ENCODE measurements at places on chromosomes 11 and 22. TPM values are rescaled to one million over a fixed set of nuclear protein-coding genes. Genes with fewer than 3 reads are reported as not detected.
A peak's percentile ranks its signal among the peaks of the same experiment; 100 is the strongest.

DNA sequence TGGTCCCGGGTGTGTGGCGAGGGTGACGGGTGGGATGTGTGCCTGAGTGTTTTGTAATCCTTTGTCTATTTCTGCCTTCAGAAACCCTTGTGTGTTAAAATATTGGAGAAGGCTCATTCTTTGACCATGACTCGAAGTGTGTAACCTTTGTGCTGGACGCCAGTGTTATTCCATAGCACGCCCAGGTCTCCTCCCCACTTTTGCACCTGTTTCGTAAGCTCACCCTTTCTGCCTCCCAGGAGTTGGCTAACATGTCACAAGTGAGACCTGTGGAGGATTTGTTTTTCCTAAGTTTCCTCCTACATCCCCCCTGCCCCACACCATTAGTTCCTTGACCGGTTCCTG is 382 bp downstream of the C11orf54 start:
- DNase-seq = no peak

GRCh38 chr11:2811206-2812091 is 74.1 kb downstream of the CDKN1C start:
- DNase-seq = no peak

GRCh38 chr22:39688186-39688785 is 117.7 kb downstream of the CACNA1I start:
- DNase-seq = no peak

DNA sequence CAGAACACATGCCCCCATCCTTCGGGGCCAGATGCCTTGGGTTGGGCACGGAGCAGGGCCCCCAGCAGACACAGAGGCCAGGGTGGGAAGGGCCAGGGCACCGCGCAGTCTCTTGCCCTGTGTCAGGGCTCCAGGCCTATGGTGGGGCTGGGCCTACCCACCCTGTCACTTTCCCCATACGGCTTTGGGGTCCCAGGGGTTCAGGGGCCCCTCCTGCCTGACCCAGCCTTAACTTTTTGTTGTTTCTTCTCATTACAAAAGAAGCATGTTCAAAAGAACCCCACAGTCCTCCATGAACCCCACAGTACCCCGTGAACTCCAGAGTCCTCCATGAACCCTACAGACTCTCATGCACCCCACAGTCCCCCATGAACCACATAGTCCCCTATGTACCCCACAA is 33.0 kb upstream of the CCDC188 start:
- no peak for DNase-seq

GRCh38 chr11:111409915-111410314 is 30.8 kb upstream of the POU2AF1 start:
- DNase-seq = no peak

- DNase-seq = no peak
Measured at GRCh38 chr22:26229910-26230309, 60.6 kb downstream of the SEZ6L start.

- no peak for DNase-seq
Measured at GRCh38 chr11:44630511-44631210, 65.2 kb downstream of the CD82 start.

DNA sequence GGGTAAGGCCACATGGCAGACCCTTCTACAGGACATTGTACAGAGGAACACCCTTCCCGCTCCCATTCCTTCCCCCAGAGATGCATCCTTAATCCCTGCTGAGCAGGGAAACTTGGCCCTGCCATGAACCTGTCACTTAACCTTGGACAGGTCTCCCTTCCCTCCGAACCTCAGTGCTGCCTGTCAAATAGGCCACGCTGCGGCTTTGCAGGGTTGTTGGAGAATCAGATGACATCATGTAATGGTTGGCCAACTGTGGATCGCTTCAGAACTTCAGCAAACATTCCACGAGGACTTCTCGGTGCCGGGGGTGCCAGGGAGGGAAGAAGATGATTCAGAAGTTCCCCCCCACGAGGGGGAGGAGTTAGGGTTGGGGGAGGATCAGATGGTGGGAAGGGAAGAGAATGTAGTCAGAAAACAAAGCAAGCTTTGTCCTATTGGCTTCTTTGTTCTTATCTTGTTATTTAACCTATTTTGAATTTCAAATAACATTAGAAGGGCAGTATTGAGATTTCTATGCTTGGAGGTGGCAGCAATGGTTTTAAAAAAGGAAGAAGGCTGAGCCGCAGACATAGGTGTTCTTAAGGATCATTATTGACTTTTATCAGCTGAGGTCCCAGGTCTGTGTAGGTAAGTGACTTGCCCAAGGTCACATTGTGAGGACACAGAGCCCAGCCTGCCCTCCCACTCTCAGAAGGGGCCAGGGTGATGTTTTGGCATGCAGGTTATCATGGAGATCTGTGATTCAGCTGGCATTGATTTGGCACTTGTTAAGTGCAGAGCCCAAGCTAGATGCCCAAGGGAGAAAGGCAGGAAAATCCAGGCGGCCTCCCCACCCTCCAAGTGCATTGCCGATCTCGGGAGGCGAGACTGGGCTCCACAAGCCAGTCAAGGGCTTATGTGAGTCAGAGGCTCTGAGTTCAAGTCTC is 3.1 kb downstream of the CDC42EP1 start:
- DNase-seq = no peak

- no peak for DNase-seq
Measured at GRCh38 chr11:134682577-134682976, 270.5 kb upstream of the B3GAT1 start.

GRCh38 chr22:39170825-39171622 is 18.5 kb upstream of the CBX7 start:
- peak; percentile 96 for DNase-seq

DNA sequence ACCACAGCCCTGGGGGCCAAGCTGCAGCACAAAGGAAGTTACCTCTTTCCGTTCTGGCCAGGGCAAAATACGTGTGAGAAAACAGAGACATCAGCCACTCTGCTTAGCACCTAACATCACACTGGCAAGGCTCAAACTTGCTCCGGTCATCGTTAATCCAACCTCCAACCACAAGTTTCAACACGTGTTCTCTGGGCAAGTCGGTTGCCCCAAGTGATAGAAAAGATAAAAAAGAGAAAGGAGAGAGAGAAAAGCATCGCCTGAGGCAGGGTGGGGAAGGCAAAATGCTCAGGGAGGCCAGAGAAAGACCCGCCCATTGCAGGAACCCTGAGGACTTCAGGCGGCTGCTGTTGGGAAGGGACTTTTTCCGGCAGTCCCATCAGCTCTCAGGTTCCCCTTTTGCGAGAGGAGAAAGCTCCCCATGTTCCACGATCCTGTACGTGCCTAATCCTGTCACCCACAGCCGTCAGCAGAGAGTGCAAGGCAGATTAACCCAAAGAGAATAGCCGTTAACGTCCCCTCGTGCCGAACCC is 18.5 kb upstream of the B4GALNT4 start:
- no peak for DNase-seq

GRCh38 chr11:27514558-27514957 is 8.0 kb upstream of the LIN7C start:
- DNase-seq = no peak

- DNase-seq = no peak
Measured at GRCh38 chr11:61657566-61658290, 22.5 kb upstream of the DAGLA start.

DNA sequence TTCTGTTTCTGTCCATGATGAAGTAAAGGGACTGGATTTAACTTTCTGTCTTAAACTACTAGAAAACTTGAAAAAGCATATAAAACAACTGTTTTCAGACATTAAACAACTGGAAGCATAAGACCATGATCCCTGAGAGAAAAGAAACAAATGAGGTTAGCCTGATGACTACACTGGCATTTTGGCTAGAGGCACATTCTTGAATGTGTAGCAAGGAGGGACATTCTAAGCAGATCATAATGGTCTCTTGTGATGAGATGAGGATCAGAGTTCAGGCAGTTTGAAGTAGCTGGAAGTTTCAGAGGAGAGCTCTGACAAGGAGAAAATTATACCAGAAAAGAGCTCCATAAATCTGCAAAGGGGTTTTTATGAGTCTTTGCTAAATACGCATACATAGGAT is 75.4 kb downstream of the AASDHPPT start:
- no peak for DNase-seq

DNA sequence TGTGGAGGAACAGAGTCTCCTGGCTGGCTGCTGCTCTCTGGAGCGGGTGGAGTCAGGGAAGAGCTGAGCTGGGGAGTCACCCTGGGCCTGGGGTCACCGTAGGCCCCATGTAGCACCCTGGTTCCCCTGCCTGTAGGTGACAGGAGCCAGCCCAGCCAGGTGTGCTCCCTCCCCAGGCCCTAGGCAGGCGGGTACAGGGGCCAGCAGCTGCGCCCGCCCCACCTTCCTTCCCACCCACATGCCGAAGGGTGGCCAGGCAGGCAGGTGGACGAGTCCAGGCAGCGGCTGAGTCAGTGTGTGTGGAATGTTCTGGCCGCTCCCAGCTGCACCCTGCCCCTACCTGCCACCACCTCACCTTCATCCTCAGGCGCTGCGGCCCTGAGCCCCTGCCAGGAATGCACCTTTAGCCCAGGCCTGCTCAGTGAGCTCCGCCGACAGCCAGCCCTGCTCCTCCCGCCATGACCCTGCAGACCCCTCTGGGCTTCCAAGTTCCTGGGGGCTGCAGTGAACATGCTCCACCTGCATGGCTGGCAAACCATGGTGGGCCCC is 654 bp upstream of the SYT8 start:
- no peak for DNase-seq

DNA sequence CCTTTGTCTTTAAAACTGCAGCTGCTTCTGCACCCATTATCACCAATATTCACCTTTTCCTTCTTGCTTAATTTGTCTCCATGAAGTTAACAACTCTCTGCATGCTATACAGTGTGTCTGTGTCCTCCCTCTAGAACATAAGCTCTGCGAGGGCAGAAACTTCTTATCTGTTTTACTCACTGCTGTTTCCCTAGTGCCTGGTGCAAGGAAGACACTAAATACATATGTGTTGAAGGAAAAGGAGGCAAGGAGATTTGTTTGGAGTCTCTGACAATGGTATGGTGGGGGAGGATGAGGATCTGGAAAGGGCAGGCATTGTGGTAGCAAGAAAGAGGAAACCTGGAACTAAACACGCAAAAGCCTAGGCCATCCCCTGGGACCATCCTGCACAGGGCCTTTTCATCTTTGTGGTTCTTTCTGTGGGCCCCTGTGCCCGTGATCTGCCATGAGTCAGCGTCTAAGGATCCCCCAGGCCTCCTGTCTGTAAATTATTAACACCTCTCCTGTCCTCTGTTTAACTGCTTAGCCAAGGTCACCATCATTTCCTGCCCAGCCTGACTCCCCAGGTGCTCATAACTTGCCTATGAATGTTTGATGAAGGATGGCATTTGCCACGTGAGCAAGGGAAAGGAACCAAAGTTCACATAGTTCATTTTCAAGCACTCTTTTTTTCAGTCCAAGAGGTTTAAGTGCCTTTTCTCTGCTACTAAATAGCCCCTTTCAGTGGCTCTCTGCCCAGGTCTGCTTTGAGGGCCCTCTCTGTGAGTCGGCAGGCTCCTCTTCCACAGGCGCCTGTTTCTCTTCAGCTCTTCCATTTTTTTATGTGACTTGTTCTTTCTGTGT is 131.1 kb downstream of the RASSF10 start:
- DNase-seq = no peak

GRCh38 chr11:57377107-57377506 is 3.8 kb downstream of the PRG3 start:
- no peak for DNase-seq

DNA sequence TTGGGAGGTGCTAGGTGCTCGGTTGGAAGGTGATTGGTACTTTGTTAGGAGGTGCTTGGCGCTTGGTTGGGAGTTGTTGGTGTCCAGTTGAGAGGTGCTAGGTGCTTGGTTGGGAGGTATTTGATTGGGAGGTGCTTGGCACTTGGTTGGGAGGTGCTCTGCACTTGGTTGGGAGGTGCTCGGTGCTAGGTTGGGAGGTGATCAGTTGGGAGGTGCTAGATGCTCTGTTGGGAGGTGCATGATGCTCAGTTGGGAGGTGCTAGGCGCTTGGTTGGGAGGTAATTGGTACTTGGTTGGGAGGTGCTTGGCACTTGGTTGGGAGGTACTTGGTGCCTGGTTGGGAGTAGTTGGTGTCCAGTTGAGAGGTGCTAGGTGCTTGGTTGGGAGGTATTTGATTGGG is 40.2 kb downstream of the LRP5 start:
- DNase-seq = no peak

- DNase-seq = no peak
Measured at GRCh38 chr22:39363751-39364515, 14.1 kb downstream of the SYNGR1 start.

DNA sequence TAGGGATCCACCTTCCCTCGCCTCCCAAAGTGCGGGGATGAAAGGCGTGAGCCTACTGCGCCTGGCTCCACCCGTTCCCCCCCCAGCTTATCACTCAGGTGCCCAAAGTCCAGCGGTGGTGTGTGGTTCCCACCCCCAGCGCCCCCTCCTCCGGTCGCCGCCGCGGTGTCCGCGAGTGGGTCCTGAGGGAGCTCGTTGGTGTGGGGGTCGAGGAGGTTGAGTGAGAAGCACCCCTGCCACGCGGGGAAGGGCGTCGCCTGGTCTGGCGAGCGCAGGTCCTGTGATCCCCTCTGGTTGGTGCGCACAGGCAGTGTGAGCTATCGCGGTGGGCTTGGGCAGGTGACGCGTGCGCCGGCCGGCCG is 3900.6 kb upstream of the OR11H1 start:
- no peak for DNase-seq

DNA sequence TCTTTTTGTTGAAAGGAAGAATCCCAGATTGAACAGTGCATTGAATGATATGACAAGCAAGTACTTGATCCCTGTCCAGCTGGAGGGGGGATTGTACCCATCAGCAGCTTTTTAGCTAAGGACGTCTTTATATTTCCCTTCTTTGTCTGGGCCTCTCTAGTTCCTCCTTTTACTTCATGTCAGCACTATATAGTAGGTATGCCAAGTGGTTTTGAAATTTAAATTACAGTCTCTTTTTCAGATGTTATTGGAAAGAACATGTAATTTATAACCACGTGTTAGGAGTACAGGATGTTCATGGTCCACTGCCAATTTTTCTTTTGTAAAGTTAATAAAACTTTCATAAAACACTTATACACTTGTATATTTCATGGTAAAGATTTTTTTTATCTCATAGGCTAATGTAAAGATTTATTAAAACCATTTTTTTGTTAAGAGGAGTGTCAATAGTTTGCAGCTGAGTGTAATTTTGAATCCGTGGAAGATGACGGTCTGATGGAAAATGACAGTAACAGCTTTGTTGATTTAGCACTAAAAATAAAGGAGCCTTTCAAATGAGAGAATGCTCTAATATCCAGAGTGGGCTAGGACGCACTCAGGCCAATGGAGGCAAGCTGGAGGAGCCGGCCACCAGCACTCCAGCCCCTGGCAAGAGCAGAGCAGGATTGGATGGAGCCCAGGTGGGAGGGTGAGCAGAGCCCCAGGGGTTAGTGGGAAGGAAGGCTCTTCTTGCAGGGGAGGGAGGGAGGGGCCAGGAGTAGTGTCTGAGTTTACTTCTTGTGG is 488.3 kb downstream of the INSC start:
- DNase-seq = no peak

GRCh38 chr11:48044577-48044976 is 64.2 kb downstream of the PTPRJ start:
- DNase-seq = no peak

The SLC22A9 gene
- not detected for total RNA-seq

The TMEM191B gene
- total RNA-seq = 1.0 TPM

The KDM4D gene
- 3.1 TPM for total RNA-seq

The RFPL3 gene
- not detected for total RNA-seq

The LMO2 gene
- 0.49 TPM for total RNA-seq

The OTOG gene
- total RNA-seq = not detected

The DGCR6 gene
- total RNA-seq = 4.9 TPM

The MMP12 gene
- not detected for total RNA-seq
